ENCODE measurements at places on chromosomes 1 and 21.

DNA sequence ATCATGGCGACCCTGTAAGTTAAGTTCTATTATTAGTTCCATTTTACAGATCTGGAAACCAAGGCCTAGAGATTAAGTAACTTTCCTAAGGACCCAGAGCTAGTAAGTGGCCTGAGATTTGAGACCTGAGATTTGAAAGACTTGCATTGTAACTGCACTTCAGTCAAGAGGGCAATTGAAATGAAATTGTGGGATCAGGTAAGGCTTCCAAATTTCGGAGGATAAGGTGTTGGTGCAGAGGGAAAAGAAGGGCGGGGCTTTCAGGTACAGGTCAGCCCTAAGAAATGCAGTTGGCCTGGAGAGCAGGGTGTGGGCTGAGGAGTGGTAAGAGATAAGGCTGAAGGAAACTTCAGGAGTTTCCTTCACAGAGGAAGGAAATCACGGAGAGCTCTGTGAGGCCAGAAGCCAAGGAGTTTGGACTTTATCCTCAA is 51.1 kb downstream of the SLC16A1 start:
- DNase-seq = no peak

GRCh38 chr1:181189691-181190363 is 101.3 kb downstream of the IER5 start:
- DNase-seq = peak; percentile 86

DNA sequence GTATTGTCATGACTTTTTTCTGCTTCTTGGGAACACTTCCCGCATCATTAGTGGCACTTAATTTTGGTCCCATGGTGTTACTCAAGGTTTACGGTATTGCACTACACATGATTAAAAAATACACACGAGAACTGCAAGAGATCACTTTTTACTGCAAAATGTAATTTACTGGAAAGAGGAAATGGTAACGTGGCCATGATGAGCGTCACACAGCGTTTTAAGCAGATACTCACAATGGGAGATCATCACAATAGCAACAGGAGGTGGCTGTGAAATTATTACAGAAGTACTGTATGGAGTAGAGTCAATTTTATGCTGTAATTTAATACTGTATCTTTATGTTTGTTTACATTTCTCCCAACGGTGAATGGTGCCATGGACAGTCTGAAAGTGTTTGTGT is 1510.3 kb downstream of the AMY1C start:
- DNase-seq = no peak

GRCh38 chr1:115705085-115705951 is 63.2 kb downstream of the CASQ2 start:
- DNase-seq = no peak

DNA sequence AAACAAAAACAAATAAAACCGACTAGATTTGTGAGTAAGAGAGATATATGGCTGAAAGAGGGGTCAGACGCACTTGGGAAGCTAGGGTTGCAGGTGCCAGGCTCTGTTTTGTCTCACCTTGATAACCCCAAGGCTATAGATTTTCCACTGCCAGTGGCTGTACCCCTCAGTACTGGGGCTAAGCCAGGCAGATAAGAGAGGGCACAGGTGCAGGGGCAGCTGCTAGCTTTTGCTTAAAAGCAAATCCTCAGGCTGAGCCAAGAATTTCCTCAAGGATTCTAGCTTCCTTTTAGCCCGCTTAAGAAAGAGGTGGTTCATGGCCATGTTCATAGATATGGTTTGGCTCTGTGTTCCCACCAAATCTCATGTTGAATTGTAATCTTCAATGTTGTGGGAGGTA is 57.9 kb downstream of the OVGP1 start:
- DNase-seq = no peak

DNA sequence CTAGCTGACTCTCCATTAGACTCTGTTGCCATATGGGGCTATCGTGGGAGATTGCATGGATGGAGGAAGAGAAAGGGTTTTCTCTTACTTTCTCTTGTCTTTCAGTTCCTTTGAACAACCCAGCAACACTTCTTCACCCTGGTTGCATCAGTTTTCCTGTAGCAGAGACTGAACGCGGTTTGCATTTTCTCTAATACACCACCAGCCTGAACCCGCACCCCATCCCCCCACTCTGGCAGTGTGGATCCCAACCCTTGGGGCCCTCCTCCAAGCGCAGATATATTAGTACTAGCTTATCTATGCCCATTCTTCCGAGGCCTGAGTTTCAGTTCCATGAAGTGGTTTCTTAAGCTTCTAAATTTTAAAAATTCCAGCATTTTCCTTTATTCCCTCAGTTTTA is 12.6 kb downstream of the DR1 start:
- DNase-seq = no peak

DNA sequence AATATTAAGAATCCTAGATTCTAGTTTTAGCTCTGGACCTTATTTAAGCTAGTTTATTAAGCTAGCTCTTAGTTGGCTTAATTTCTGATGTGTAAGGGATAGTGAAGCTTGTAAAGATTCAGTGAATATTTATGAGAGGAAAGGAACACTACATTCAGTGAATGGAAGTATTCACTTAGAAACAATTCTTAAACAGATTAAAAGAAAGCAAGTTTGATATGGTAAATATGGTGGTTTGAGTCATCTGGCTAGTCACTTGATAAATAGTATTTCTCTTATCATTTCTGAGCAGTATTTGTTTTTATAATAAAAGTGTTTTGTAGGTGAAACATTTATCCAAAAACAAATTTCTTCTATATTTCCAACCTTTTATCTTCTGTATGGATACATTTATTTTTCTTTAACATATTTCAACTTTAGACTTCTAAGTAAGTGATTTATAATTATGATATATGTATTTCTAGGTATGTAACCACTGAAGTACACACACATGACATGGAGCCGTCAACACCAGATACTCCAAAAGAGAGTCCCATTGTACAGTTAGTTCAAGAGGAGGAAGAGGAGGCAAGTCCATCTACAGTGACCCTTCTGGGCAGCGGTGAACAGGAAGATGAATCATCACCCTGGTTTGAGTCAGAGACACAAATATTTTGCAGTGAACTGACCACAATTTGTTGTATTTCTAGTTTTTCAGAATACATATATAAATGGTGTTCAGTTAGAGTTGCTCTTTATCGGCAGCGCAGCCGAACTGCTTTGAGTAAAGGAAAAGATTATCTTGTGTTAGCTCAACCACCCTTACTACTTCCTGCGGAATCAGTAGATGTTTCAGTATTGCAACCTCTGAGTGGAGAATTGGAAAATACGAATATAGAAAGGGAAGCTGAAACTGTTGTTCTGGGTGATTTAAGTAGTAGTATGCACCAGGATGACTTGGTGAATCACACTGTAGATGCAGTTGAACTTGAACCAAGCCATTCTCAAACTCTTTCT is 55.6 kb downstream of the SUCO start:
- no peak for DNase-seq

DNA sequence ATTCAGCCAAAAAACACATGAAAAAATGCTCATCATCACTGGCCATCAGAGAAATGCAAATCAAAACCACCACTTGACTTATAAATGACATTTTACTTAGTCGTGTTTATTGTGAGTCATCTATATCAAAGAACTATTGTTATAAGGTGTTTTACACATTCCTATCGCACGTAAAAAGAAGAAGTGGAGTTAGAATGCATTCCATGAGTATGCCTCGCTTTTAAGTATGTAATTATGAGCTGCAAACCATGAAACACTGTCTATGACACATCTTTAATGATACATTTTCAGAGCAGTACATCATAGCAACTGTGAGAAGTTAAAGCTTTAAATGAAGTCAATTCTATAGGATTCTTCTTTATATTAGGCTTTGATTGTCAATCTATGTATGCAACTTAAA is 614.3 kb upstream of the ADAMTS5 start:
- DNase-seq = no peak

DNA sequence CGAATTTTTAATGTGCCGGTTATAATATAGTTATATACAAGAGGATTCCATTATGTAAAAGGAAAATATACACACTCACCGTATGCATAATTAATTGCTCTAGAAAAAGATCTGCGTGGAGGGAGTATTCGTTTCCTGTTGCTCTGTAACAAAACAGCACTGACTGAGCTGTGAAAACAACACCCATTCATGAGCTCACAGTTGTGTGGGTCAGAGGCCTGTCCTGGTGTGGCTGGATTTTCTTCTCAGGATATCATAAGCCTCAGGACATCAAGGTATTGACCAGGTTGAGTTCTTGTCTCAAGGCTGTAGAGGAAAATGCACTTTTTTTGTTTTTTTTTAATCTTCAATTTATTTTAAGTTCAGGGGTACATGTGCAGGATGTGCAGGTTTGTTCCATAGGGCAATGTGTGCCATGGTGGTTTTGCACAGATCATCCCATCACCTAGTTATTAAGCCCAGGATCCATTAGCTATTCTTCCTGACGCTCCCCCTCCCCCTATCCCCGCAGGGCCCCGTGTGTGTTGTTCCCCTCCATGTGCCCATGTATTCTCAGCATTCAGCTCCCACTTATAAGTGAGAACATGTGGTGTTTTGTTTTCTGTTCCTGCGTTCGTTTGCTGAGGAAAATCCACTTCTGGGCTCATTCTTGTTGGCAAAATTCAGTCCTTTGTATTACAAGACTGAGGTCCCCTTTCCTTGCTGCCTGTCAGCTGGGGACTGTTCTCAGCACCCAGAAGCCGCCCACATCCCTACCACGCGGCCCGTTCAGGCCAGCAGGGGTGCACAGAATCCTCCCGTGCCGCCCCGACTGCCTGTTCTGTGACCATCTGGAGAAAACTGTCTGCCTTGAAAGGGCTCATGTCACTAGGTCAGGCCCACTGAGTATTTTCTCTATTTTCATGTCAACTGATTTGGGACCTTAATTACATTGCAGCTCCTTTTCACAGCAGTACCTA is 87.4 kb upstream of the ERRFI1 start:
- no peak for DNase-seq

GRCh38 chr1:150138044-150138443 is 11.7 kb upstream of the PLEKHO1 start:
- no peak for DNase-seq

GRCh38 chr21:29146726-29147125 is 16.3 kb downstream of the MAP3K7CL start:
- no peak for DNase-seq

GRCh38 chr21:15809065-15809464 is 79.3 kb downstream of the USP25 start:
- no peak for DNase-seq

DNA sequence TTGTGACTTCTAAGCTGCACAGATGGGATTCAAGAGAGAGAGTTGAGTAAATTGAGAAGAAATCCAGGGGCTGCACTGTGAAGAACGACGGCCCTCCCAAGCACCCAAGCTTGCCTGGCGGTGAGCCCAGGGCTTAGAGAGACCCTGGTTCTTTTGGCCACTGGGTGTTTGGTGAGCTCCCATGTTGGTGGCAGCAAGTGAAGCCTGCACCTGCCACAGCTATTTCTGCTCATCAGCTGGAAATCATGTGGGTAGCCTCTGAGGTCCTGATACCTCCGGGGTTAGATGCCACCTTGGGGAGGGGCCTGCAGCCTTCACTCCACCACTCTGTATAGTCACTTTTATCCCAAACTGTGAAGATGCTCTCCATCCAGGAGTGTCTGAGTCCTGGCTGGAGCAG is 6.2 kb upstream of the BTG2 start:
- no peak for DNase-seq

DNA sequence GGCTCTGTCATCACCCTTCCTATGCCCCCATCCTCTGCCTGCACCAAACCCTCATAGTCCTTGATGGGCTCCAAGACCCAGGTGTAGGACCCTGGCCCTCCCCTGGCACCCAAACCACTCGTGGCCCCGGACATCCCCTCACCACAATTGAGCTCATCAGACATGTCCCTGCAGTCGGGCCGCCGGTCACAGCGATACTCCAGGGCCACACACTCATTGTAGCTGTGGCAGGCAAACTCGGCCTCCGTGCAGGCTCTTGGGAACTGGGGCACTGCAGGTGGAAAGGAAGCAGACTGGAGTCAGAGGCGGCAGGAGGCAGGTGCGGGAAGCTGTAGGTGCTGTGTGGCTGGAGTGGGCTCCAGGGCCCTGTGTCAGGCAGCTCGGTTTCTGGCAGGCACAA is 49.3 kb downstream of the HSPG2 start:
- DNase-seq = no peak

DNA sequence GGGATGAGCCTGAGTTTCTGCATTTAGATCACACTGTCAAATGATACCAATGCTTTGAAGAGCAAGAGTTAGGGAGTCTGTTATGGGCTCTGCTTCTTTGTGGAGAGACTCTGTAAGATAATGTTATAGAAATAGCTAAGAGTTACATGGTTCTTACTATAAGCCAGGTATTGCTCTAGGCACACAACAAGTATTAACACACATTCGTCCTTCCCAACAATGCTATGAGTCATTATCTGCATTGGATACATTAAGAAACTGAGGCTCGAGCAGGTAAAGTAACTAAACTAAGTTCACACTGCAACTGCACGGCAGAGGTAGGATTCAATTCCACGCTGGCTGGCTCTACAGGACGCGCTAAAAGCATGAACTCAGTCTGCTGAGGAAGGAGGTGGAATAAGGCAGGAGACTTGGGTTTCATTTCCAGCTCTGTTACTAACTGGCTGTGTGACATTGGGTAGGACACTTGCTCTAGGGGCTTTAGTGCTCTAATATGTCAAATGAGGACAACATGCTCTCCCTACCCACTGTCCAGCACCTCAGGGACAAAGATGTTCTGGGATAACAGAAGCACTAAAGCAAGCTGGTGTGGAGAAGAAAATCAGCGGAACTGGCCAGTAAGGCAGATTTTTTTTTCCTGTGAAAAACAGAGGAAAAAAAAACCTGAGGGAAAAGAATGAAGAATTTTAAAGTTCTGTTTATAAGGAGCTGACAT is 23.7 kb upstream of the IL20 start:
- DNase-seq = no peak

- no peak for DNase-seq
Measured at GRCh38 chr1:87291107-87291506, 37.6 kb upstream of the LMO4 start.

- DNase-seq = no peak
Measured at GRCh38 chr21:26050857-26051256, 119.7 kb downstream of the APP start.

DNA sequence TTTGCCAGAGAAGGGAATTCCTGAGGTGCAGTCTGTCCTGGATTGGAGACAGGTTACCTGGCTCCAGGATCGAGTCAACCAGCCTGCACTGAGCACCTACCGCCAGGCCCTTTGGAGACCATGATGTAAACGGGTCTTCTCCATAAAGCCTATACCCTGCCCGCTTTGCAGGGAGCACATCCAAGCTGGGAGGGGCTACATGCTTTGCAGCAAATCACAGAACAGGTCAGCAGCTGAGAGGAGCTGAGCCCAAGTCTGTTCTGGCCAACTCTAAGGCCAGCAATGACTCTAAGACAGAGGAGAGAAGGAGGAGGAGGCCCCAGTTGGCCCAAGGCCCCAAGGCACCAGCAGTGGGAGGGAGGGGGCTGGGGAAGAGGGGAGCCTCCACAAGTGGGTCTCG is 15.5 kb upstream of the RSPO1 start:
- DNase-seq = no peak

DNA sequence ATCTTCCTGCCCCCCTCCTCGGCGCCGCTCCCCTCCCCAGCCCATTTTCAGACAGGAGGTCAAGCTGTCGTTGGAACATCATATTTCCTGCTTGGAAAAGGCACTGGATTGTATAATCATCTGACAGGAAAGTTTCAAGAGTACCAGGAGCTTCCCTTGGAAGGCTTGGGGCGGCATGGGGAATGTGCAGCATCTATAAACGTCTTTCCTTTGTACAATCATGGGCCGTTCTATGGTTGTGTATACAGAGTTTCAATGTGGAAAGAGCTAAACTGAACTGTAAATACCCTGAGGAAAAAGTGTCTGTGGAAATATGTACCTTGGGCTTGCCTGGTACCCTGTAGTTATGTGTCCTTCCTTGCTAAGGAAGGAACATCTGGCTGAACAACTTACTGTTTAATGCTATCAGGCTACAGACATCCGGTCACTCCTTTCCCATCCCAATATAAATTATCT is 368.1 kb upstream of the ADGRL2 start:
- DNase-seq = no peak
